Urinary bladder (tissue), 4 donors: ENCODE measurements at places on chromosomes 5 and 9. TPM values are rescaled to one million over a fixed set of nuclear protein-coding genes. Genes with fewer than 3 reads are reported as not detected.

DNA sequence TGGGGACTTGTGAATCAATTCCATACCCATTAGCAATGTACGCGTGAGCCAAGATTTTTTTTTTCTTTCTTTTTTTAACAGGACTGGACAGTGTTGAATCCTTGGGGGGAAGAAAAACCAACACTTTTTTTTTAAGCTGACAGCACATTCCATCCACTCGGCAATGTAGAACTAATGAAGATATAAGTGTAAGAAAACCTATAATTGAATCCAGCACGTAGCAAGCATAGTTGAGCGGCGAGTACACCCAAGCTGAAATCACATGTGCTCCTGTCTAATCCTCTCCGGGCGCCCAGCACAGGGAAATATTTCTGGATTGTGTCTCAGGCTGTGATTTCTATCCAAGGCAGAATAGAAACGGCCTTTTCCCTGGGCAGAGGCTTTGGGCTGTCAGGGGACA lies 118.2 kb downstream of the BOD1 start:
- peak; percentile 8 for DNase-seq

DNA sequence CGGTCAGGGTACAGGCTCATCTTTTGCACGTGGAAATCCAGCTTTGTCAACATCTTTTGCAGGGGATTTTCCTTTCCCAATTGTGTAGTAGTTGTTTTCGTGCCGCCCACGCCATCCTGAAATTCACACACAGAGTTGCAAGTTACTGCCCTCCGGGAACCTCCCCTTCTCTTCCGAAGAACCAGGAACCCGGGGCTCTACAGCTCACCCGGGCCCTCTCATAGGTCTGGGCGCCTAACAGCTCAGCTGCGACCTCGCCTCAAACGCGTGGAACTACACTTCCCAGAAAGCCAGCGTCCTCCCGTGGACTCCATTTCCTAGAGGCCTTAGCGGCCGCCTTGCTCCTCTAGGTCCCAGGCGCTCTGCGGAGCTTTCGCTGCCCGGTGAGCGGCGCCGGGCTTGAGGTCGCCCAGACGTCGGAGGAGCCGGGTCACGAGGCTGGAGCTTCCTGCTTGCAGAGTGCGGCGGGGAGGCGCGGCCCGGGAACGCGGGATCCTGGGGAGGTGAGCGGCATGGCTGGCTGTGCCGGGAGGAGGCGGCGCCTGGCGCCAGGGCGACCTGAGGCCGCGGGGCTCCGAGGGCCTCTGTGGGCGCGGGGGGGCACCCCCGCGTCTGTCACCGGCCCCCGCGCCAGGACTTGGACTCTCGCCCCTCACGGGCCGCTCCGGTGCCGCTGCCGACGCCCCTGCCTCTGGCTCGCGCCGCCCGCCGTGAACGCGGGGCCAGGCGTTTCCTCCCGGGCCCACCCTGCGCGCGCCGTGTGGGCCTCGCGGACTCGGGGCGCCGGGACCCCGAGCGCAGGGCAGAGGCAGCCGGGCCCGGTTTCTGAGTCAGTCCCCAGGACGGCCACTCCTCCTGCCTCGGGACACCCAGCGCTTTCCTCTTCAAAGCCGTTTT lies at the start of gene ZNF354B:
Gene ZNF354B (plus strand): TSS at position 329 of the 897 bp plus-strand sequence. CDS start 1,095 bp downstream, outside the sequence.
- peak; percentile 85 for DNase-seq

DNA sequence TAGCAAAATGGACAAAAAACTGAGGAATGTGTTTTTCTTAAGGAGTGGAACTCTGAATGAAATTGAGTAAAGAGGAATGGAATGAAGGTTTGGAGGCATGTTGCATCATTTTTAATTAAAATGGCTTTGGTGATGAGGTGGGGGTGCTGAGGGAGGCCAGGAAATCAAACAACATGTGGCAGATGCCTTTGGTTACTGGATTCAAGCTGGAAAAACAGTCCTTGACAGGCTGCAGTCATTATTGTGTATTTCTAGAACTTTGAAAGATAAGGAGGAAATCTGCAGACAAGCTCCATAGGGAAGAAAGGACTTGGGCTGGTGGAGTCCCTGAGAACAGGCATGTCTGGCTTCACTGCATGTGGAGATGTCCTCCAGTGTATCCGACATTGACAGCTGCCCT lies 203.5 kb upstream of the HAPLN1 start:
- no peak for DNase-seq

The WDR38 gene
- total RNA-seq = not detected

DNA sequence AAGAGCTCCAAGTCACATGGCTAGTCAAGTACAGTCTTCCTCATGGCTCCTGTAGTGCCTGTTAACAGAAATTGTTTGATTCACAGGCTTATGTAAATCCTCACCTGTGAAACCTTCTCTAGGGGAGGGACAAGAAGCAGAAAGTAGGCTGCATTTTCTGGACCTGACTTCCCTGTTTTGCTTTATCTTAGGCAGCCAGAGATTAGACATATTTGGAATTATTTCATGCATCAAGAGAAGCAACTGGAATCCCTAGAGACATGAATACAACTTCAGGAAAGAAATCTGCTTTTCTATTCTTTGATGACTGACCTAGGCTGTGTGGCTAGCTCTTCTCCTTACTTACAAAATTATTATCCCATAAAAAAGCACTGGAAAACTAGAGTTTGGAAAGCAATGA lies 52.3 kb downstream of the CAST start:
- no peak for DNase-seq

DNA sequence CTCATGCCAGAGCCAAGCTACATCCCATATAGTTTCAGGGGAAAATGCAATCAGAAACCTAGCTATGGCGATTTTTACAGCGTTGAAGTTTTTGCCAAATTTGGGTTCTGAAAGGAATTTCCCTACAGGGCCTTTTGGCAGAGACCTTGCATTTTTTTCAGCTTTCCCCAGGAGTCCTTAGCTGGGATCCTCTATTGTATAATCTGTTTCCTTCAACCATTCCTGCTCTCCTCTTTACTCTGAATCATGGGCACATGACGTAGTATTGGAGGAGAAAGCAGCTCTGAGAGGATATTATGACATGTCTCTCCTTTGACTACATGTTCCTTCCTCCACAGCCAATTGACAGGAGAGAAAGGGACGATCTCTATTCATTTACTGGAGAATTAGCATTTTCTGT lies 118.5 kb upstream of the ERCC6L2 start:
- DNase-seq = no peak

The CNTLN gene
- 49.3 TPM for total RNA-seq

- DNase-seq = no peak
These were observed 5.5 kb downstream of the TTLL11 start for GRCh38 chr9:122087406-122088200.

GRCh38 chr5:14235872-14236271 lies 92.7 kb downstream of the TRIO start:
- DNase-seq = no peak

DNA sequence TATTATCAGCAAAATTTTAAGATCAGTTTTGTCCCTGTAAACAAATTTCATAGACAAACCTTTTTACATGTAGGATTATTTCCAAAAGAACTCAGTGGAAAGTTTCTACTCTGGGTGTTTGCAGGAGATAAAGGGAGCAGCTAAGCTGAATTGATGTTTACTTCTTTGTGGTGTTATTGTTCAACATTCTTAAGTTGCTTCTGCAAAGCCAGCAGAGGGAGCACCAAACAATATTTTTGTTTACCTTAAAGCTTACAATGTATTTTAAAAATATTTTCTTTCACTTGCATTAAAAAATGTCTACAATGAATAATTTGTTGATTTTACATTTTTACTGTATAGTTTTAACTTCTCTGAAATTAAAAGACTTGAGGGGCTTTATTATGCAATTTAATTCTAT lies 135.4 kb downstream of the ATG10 start:
- DNase-seq = no peak

GRCh38 chr9:10785255-10785654 lies 172.5 kb upstream of the PTPRD start:
- no peak for DNase-seq

DNA sequence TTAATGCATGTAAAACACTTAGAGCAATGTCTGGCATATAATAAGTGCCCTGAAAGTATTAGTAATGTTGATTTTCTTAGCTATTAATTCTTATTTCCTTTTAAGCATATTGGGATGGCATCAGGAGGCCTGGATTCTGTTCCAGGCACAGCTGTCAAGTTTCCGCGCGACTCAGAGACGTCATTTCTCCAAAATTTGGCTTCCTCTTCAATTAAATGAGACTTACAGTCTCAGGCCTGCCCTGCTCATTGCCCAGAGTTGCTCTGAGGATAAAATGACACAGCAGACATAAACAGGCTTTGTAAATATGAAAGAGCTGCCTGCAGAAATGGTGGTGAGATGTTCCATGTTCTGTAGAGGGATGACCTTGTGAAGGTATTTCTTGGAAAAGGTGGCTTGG lies 159.8 kb upstream of the GLRA1 start:
- DNase-seq = no peak

The ENC1 gene
- 75.4 TPM for total RNA-seq

The TMC1 gene
- total RNA-seq = 1.9 TPM

DNA sequence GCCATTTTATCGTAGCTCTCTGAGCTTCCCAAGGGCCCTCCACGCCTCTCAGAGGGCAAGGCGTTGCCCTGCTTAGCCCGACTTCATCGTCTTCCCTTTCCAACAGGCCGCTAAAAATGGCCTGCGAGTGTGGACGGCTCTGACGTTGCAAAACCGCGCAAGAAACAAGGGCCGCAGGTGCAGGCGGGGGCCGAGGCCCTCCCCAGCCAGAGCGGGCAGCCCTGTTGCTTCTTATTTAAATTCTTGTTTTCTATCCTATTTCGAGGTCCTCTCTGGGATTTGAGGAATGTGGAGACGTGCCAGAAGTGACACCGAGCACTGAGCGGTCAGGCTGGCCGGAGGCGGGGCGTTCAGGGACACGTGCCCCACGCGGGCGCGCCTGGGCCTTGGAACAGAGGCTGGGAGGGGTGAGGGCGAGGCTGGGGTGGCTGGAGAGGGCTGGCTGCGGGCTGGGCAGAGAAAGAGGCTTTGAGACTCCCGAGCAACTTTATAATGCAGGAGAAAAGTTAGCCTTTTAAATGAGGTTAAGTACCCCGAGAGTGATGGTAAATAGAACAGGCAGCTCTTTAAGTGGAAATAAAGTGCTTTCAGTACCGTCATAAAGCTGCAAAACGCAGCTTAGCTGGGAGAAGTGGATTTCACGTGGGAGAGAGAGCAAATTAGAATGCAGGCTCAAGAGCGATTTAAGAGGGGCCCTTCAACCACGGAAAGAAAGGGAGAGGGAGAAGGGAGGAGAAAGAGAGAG lies 243.6 kb downstream of the AUH start:
- no peak for DNase-seq

The ROR2 gene
- total RNA-seq = 28.2 TPM

- DNase-seq = no peak
These were observed 57.6 kb downstream of the SPOCK1 start for GRCh38 chr5:137441476-137441875.
